Stimulated activated CD8-positive, alpha-beta memory T cell treated with anti-CD3 and anti-CD28 coated beads, Interleukin-4, amount 100 ng/mL, for 48 hours (primary cell): ENCODE measurements at places on chromosomes 12 and 14.

DNA sequence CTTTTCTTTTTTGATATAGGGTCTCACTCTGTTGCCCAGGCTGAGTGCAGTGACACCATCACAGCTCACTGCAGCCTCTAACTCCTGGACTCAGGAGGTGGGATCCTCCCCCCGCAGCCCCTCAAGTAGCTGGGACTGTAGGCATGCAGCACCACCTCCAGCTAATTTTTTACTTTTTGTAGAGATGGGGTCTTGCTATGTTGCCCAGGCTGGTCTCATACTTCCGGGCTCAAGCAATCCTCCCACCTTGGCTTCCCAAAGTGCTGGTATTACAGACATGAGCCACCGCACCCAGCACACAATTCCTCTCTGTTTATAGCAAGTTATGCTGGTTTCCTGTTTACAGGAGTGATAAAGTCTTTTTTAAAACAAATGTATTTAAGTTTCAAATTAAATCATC lies 39.5 kb upstream of the HIF1A start:
- no peak for DNase-seq

DNA sequence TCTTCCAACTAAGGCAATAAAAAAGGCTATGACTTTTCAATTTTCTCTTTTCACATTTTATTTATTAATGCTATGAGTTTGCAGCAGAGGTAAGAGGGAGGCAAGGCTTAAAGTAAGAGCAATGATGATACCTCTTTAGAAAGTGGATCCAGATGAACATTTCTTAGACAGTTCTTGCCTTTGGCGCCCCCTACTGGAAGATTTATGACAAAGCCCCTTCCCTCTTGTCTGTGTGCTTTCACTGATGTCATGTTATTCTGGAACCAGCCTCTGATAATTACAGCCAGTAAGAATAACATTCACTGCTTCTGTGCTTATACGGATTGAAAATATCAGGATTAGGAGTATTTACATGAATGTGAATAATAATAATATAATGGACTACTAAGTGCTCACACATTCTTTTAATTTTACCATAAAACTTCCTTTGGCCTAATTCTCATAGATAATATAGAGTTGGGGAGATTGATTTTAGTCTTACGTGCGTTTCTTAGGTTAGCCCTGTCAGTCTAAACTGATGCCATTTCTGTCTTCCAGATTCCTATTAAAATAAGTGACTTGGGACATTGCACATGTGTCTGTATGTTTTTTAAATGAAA lies 1929.9 kb upstream of the SEL1L start:
- peak; percentile 30 for DNase-seq

DNA sequence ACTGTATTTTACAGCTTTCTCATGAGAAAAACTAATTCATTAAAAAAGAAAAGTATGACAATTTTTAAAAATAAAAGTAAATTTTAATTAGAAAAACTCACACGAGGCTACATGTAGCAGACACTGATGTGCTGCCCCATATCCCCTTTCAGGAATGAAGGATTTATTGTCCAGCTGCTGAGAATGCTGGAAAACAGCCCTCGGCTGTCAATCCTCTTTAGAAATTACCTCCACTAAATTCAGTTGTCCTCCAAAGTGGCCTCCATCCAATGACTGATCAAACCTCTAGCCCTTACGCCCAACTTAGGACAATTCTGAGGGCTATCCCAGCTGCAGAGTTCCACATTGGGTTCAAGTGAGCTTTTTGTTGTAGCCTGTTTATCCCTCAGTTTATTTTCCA lies 29.8 kb upstream of the AP4S1 start:
- DNase-seq: no peak

- no peak for DNase-seq
Observed at GRCh38 chr14:26067341-26067740, 530.5 kb downstream of the NOVA1 start.

DNA sequence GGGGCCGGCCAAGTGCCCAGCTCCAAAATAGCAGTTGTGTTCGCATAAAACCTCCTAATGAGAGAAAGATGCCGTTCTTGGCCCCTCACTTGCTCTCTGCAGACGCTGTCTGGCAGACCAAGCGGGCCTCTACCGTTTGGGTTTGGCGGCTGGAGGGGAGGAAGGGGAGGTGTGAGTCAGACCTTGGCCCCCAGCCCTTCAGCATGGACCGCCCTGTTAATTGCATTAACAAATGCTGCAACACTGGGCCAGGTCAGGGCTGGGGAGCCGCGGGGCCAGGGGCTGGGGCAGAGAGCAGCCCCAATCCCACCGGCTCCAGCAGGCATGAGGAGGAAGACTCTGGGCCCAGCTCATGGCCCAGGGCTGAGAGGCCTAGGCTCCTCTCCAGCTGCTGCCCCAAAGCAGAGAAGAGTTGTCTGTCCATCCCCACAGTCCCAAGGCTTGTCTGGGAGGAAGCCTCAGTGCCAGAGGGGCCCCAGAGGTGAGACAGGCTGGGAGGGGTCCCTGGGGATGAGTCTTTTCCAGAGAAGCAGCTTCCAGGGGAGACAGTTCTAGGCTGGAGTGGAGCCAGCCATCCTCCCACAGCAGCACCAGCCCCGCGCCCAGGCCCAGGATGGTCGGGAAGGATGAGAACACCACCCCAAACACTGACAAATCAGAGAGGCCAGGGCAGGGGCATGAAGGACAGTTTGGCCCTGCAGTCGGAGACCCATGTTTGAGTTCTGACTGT lies 16.9 kb downstream of the LTBP2 start:
- no peak for DNase-seq

- no peak for DNase-seq
Observed at GRCh38 chr14:35196571-35196970, 74.2 kb downstream of the PRORP start.

DNA sequence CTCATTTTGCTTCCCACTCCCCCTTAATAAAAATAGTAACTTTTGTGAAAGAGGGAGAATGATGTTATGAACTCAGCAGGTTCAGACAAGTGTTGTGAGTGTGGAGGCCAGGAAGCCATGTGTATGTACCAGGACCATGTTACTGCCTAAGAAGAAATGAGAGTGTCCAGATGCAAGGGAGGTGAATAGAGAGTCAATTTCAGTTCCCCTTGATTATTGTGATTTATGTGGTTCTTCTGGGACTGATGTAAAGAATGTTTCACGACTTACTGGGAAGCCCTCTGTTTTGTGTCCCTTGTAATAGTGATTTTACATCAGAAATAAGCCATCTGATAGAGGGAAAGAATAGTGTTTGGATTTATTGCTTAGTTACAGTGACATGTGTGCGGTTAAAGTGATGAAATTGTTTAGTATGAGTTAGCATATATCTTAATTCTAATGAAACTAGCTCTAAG lies 32.5 kb downstream of the FBXO34 start:
- DNase-seq: no peak
